Activated naive CD4-positive, alpha-beta T cell (primary cell): ENCODE measurements at places on chromosomes 4 and X.
A peak's percentile ranks its signal among the peaks of the same experiment; 100 is the strongest.

DNA sequence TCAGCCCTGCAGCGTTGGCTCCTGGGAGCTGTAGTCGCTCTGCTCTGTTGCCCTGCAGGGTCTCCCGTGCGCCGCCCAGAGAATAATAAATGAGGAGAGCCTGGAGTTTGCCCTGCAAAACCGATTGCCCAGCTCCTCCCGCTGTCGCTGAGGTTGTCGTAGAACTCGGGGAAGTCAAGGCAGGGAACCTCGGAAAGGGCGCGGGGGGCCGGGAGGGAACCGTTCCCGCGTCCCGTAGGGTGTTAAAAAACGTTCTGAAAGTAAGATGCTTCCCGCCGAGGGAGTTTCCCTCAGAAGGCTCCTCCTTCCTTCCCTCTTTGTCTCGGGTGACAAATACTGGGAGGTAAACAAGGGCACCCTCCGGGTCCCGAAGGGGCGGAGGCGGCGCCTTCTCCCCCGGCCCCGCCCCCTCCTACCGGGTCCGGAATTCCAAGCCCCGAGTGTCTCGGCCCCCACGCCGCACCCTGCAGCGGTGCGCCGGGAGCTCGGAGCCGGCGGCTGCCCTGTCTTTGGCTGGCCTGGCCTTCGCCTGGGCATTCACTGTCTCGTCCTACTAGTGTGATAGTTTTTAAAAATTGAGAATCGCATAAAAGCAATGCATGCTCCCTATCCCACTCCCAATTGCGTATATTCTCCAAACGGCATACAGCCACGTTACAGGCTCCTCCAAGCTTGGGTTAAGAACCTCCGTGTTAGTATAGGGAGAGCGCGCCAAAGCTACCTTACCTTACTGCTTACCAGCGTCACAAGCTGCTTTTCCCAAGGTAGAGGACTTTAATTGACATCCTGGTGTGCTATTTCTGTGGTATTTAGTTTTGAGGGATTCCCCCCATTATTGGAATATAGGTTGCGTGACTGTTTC lies 964 bp upstream of the HMGB2 start:
- DNase-seq: no peak

- no peak for DNase-seq
Measured at GRCh38 chr4:189083769-189084168, 856.9 kb upstream of the FRG1 start.

DNA sequence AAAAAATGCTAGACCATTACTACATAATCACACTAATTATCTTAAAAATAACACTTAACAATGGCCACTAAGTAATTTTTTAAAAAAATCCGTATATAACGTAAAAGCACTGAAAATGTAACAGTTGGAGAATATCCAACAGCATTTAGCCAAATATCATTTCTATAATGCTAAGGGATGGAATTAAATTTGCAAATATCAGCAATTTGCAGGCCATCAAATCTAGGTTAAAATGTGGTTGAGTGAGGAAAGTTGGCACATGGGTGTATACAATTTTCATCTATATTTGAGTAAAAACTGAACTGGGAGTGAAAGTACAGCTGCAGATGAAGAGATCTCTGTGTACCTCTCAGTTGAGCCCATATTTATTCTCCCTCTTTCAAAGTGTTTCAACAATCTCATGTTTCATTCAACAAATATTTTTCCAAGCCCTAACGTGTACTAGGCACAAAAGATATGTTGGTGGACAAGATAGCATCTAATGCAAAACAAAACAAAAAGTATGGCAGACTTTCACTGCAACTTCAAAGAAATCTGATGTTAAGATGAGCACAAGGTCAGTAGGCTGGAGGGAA lies 63.0 kb downstream of the MBNL3 start:
- DNase-seq: no peak

- DNase-seq: no peak
Measured at GRCh38 chr4:14524276-14524675, 478.0 kb upstream of the CPEB2 start.

DNA sequence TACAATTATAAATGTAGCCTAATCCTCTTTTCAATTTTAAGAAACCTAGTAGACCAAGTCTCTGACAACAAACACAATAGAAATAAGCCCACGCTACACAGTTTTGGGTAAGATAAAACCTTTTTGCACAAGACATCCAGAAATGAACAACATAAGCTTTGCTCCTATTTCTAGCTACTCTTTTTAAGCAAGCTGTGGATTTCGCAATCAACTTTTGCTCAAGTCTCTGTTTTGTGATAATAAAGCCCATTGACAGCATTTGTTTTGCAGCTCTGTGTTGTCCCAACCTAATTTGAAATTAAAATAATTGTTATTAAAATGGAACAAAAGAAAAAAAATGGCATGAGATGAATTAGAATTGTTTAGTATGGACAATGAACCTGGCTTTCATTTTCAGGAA lies 287.9 kb upstream of the PUDP start:
- no peak for DNase-seq

GRCh38 chr4:7193030-7193958 lies 956 bp downstream of the SORCS2 start:
- no peak for DNase-seq

DNA sequence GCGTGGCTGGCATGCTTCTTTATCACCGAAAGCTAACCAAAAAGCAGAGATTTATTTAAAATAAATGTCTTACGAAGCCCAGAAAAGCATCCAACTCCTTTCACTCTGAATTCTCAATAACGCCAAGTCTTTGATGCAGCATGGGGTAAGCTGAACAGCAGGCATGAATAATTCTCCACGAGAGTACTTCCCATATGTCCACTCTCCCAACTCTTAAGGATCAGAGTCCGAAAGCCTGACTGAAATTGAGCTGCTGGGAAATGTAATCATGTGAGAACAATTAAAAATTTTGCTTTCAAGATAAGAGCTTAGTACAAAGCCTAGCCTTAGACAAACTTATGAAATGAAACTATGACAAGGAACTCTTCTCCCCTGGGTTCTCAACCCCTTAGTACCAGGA lies 7.5 kb upstream of the SLC39A8 start:
- no peak for DNase-seq

DNA sequence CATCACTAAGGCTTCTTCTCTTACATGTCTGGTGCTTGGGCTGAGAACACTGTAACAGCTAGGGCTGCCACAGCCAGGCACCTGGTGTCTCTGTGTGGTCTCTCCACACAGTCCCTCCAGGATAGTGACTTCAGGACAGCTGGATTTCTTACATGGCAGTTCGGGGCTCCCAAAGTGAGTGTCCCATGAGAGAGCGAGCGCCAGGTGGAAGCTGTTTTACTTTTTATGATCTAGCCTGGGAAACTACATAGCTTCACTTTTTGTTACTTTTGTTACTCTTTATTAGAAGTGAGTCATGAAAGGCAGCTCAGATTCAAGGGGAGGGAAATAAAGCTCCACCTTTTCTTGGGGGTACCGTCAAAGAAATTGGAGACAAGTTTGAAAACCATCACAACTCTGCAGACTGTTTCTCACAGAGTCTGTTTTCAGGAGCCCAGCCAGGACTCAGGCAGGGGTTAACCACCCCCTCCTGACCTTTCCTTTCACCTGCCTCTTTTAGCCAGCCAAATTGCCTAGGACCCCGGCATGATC lies 373.0 kb downstream of the MID1IP1 start:
- DNase-seq: no peak

DNA sequence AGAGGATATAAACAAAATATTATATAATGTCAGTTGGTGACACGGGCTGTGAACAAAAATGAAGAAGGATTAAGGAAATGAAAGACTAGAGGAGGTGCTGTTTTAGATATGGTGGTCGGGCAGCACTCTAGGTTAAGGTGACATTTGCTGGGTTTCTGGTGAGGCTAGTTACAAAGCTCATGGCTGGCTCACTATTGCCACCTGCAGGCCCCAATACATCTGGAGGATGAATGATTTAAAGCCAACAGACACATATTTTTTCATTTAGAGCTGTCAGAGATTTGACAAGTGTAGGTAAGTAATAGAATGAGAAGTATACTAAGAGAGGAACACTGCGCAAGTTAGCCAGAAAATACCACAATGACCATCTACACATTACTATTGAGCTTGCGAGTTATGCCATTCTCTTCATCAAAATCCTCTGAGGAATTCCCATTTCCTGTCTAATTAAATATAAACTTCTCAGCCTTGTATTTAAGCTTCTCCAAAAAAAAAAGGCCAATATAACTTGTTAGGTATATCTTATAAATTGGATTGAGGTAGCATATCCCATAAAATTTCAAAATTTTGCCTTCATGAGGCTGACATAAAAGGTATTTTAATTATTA lies 6.4 kb upstream of the FGG start:
- peak; percentile 22 for DNase-seq

DNA sequence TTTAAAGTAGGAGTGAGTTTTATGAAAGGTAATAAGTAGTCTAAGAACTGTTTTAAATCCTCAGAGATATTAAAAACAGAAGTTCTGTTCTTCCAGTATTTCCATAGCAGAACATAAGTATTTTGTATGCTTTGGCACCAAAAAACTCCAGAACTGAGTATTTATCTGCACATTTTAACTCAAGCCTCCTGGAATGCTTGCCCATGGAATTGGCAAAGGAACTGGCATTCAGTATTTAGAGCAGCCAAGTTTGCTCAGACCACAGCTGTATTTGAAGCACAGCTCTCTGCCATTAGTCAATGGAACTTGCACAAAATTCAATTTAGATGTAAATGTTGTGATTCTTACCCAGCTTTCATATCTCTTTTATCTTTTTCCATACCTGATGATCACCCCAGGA lies 42.2 kb downstream of the NDNF start:
- DNase-seq: no peak

DNA sequence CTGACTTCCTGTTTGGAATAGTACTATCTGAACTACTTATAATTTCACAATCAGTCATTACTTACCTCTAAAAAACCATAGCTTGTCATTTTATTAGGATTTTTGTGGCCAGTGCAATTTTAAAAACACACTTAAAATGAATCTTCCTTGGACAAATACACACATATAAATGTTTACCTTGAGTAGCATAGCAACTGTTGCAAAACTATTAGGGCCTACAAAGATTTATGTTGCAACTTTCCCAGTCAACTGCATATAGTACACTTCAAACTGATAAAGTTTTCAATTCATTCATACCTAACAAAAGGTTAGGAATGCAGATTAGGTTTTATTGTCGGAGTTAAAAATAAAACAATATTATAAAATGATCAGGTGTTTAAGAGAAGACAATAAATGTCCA lies 193.0 kb downstream of the PDGFC start:
- no peak for DNase-seq

- DNase-seq: no peak
Measured at GRCh38 chr4:182454440-182455013, 211.3 kb downstream of the TENM3 start.

GRCh38 chr4:150315175-150315574 lies 236.9 kb downstream of the DCLK2 start:
- no peak for DNase-seq
